ENCODE measurements at places on chromosomes 16 and 17.

DNA sequence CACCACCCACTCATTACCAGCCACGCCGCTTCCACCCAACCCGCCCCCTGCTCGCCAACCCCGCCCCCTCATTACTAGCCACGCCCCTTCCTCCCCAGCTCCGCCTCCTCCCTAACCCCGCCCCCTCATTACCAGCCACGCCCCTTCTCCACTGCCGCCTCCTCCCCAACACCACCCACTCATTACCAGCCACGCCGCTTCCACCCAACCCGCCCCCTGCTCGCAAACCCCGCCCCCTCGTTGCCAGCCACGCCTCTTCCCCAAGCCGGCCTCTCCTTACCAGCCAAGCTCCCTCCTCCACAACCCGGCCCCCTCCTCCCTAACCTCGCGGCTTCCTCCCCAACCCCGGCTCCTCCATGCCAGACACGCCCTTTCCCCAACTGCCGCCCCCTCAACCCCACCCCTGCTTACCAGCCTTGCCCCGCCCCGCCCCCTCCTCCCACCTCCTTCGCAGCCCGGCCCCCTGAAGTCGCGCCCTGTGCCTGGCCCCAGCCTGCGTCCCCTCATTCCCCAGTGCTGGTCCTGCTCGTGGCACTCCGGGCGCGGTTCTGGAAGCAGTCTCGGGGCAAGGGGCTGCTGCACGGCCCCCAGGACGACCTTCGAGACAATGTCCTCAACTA lies 7.3 kb downstream of the SLC22A31 start:
- no peak for DNase-seq

GRCh38 chr17:43550754-43551153 lies 4.6 kb upstream of the ETV4 start:
- DNase-seq = no peak

DNA sequence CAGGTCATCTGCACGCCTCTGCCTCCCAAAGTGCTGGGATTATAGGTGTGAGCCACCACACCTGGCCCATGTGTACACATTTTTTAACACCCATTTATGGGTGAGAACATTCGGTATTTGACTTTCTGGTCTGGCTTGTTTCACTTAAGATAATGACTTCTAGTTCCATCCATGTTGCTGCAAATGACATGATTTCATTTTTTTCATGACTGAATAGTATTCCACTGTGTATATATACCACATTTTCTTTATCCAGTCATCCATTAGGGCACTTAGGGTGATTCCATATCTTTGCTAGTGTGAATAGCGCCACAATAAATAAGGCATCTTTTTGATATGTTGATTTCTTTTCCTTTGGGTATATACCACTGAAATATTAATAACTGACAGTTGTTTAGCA lies 5.6 kb downstream of the ALOX12B start:
- no peak for DNase-seq

DNA sequence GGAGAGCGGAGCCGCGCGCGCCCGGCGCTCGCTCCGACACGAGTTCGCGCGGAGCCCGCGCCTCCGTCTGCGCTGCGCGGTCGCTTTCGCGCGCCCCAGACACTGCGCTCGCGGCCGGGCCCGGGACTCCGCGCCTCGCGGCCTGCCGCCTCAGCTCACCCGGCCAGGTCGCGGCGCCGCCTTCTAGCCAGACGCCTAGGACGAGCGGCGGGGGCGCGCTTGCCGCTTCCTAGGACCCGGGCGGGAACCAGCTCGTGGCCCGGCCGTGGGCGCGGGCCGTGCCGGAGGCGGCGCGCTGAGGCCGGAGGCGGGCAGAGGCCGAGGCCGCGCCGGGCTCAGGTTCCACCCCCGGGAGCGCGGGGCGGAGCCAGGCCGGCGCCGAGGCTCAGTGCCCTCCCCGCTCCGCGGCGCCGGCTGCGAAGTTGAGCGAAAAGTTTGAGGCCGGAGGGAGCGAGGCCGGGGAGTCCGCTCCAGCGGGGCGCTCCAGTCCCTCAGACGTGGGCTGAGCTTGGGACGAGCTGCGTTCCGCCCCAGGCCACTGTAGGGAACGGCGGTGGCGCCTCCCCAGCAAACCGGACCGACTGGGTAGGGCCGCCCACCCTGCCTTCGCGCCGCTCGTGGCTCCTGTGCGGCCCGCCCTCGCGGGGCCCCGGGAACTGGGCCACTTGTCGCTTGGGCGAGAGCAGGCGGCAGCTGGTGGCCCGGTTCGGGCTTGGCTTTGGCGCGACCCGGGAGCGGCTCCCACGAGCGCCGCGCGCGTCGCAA lies at the start of gene SPHK1:
Gene SPHK1, plus strand, starts transcription at position 388 of the 765 bp plus-strand sequence. CDS start 1,036 bp downstream, outside the sequence.
- DNase-seq = peak; percentile 75

DNA sequence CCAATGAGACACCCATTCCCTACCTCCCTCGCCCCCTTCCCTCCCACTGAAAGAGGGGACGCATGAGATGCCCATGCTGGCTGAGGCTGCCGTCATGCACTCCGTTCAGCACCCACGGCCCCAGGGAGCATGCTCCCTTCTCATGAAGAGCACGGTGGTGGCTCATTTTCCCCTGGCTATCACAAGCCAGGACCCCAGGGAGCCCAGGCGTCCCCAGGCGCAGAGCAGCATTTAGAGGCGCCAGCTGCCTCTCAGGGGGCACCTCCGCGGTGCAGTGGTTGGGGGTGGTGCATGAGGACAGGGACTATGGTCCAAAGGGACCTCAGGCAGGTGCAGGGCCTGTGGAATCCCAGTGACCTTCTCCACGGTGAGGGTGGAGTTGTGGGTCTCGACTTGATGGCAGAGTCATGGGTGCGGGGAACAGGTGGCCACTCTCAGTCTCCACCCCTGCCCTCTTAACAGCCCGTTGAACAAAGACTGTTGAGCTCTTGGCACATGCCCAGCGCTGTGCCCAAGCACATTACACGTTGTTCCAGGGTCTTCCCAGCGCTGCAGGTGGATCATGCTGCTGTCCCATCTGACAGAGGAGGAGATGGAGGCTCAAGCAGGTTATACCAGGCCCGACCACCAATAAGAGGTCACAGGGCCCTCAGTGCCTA lies 13.6 kb downstream of the KIF19 start:
- DNase-seq = no peak

- DNase-seq = peak; percentile 18
Observed at GRCh38 chr17:62109378-62109902, 44.4 kb upstream of the MED13 start.

- no peak for DNase-seq
Observed at GRCh38 chr17:40545660-40546059, 19.6 kb downstream of the CCR7 start.

GRCh38 chr17:80337195-80337895 lies 76.7 kb downstream of the RNF213 start:
- DNase-seq = no peak

DNA sequence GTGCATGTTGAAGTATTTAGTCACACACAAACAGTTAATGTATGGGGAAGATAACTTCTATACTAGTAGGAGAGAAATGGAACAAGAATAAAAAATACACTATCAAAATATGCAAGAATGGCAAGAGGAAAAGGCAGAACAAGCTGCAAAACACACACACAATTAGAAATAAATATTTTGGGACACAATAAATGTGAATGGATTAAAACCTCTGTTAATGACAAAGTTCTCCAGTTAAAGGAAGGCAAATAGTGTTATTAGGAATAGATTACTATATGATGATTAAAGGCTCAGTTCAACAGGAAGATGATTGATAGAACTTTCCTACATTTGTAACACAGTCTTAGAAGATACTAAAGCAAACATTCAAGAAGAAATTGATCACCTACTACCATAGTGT lies 106.3 kb upstream of the ZNF750 start:
- no peak for DNase-seq

GRCh38 chr16:14669776-14670175 lies 24.3 kb downstream of the PLA2G10 start:
- DNase-seq = no peak

- DNase-seq = no peak
Observed at GRCh38 chr17:48718227-48718760, 4.0 kb downstream of the PRAC1 start.

- no peak for DNase-seq
Observed at GRCh38 chr16:77223184-77223583, 24.0 kb downstream of the SYCE1L start.

GRCh38 chr16:54165912-54166865 lies 120.4 kb downstream of the IRX3 start:
- DNase-seq = no peak

DNA sequence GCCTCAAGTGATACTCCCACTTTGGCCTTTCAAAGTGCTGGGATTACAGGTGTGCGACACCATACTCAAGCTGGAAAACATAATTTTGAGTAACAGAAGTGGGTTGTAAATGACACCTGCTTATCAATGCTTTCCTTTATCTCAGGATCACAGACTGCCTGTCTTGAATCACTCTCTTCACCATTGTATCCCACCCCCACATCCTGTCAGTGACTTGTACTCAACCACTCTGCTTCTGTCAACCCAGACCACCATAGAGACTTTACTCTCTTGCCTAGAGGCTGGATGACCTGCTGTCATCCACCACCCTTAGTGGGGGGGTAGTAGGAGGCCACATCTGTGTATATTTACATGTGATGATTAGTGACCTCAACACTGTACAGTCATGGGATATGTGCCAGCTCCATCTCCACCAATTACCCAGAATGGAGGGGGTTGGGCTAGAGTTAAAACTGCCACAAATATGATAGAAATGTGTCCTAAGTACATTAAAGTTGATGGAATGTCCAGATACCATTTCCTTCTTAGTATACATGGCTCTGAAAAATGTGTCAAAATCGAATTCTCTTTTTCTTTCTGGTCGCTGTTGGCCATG lies 338.7 kb downstream of the GRIN2A start:
- DNase-seq = no peak

DNA sequence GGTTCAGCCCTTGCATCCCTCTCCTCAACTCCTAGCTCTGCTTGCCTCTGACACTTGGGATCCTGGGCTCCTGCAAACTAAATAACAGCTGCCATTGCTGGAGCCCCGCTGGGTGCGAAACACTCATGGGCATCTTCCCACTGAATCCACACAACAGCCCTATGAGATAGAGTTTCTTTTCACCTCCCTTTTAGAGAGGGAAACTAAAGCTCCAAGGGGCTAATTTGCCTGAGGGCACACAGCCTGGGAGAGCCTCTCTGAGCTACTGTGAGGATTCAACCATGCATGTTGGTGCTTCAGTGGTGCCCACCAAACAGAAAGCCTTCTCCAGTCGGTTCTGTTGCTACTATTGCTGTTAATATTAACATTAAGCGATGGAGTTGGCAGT lies 4.0 kb downstream of the ACBD4 start:
- DNase-seq = no peak

DNA sequence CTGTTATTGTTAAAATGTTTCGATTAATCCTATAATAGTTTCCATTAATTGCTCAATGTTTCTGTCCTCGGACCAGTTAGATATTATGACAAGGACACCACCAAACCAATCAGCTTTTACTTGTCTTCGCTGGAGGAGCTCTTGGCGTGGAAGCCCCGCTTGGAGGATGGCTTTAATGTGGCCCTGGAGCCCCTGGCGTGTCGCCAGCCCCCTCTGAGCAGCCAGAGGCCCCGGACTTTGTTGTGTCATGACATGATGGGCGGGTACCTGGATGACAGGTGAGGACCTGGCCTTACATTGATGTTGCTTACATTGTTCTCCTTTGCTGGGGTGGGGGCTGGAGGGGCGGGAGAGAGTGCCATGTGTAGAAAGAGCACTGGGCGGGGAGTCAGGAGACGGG lies 3.0 kb downstream of the ENGASE start:
- DNase-seq = no peak

GRCh38 chr17:50684612-50685333 lies 22.9 kb downstream of the ANKRD40 start:
- no peak for DNase-seq

- DNase-seq = no peak
Observed at GRCh38 chr16:81409016-81409556, 35.5 kb upstream of the CMIP start.

- no peak for DNase-seq
Observed at GRCh38 chr17:44828919-44829522, 1.1 kb downstream of the GJC1 start.

GRCh38 chr17:47894498-47895346 lies 1.3 kb upstream of the SP2 start:
- DNase-seq = no peak

DNA sequence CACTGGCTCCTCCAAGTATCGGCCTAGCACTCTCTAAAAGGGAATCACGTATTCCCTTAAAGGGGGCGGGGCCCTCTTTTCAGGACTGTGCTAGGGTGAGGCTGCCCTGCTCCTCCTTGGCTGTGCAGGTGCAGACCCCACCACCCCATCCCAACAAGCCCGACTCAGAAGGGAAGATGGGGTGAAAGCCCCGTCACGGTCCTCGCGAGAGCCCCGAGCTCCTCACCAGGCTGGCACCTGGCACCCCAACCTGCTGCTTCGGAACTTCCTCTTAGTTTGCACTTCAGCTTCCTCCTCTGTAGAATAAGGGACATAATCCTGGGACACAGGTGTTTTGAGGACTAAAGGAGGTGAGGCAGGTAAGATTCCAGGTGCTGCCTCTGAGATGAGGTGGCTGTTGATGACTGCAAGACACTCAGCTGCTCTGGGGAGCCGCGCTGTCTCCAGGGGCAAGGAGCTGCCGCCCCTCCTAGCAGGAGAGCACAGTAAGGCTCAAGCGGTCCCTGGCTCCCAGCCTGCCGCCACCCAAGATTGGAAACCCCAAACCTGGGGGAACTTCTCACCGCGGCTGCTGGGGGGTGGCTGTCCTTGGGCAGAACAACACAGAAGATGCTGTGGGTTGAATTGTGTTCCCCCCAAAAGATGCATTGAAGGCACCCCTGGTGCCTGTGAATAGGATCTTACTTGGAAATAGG lies 88.8 kb downstream of the MGAT5B start:
- DNase-seq = no peak

GRCh38 chr16:8096211-8096610 lies 494.1 kb downstream of the TMEM114 start:
- DNase-seq = no peak

DNA sequence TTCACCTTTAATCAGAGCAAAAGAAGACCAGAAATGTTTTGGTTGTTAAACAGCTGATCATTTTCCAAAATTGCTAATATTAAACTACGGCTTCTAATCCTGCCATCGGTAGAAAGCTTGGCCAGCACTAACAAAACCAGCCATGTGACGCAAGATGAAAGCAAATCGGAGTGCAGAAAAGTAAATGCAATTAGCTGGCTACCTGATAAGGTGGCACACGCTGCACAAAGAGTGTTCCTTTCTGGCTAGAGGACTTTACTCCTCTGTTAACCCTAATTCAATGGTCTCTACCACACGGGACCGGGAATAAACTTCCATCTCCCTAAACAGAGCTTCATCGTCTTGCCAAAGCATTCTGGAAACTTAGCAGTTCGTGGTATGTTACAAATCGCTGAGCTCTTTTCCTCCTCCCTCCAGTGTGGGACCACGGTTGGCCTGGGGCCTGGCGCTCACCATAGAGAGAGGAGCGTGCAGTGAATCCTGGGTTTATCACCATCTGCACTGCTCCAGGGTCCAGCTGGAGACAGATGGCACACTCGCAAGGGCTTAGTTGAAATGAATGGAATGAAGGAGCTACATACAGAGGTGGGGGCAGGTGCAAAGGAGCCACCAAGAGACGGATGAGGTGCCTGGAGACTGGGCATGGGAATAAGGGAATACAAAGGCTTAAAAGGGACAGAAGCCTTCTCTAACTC lies 10.1 kb upstream of the COG1 start:
- DNase-seq = no peak
